ENCODE measurements at places on chromosomes 1 and 21. TPM values are rescaled to one million over a fixed set of nuclear protein-coding genes. Genes with fewer than 3 reads are reported as not detected.

SUSD4 gene
- total RNA-seq = 17.7 TPM

BARHL2 gene
- not detected for total RNA-seq

THEM5 gene
- total RNA-seq = not detected

IKBKE gene
- total RNA-seq = 3.2 TPM

GRCh38 chr1:1687846-1688245, 4.7 kb downstream of the SLC35E2B start:
- no peak overlapping the region for H3K4me3 ChIP-seq
- H3K27me3 ChIP-seq = no peaks in the 10 kb centered on the region
- no peak for DNase-seq
- H3K4me1 ChIP-seq = no peaks in the 10 kb centered on the region

DNA sequence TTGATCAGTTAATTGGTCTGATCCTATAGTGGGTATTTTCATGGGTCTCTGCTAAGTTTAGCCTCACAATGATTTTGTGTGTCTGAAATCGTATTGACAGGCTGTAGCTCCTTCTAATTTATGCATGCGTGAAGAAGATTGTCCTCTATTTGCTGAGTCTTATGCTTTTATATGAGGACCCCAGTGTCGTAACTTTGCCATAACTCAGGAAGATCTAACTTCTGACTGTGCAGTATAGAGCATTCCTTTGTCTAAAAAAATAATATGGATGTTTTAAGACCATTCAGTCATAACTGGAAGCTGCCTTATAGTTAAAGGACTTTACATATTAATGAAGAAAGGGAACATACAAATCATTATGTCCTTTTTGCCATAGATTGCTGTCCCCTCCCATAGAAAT, 73.3 kb downstream of the CAMTA1 start:
- no peak overlapping the region for H3K27ac ChIP-seq
- H3K27me3 ChIP-seq = no peaks in the 10 kb centered on the region
- no peak for DNase-seq
- no peak overlapping the region for H3K4me3 ChIP-seq

- H3K36me3 ChIP-seq = no peaks in the 10 kb centered on the region
- no peak for DNase-seq
- no peaks in the 10 kb centered on the region for H3K4me1 ChIP-seq
- no peak overlapping the region for H3K4me3 ChIP-seq
These were observed 6.2 kb downstream of the DNMT3L start for GRCh38 chr21:44255511-44255981.

- H3K36me3 ChIP-seq = no peaks in the 10 kb centered on the region
- H3K27ac ChIP-seq = no peak overlapping the region
- no peak overlapping the region for H3K4me3 ChIP-seq
- DNase-seq = no peak
- peaks cover 4% of the 10 kb centered on the region for H3K4me1 ChIP-seq
These were observed 44.1 kb upstream of the ZBTB18 start for GRCh38 chr1:244006961-244007360.

- H3K4me3 ChIP-seq = no peak overlapping the region
- no peaks in the 10 kb centered on the region for H3K36me3 ChIP-seq
- DNase-seq = no peak
- H3K27me3 ChIP-seq = peaks cover 6% of the 10 kb centered on the region
- H3K27ac ChIP-seq = no peak overlapping the region
These were observed 99.0 kb upstream of the SOD1 start for GRCh38 chr21:31560479-31560878.

DNA sequence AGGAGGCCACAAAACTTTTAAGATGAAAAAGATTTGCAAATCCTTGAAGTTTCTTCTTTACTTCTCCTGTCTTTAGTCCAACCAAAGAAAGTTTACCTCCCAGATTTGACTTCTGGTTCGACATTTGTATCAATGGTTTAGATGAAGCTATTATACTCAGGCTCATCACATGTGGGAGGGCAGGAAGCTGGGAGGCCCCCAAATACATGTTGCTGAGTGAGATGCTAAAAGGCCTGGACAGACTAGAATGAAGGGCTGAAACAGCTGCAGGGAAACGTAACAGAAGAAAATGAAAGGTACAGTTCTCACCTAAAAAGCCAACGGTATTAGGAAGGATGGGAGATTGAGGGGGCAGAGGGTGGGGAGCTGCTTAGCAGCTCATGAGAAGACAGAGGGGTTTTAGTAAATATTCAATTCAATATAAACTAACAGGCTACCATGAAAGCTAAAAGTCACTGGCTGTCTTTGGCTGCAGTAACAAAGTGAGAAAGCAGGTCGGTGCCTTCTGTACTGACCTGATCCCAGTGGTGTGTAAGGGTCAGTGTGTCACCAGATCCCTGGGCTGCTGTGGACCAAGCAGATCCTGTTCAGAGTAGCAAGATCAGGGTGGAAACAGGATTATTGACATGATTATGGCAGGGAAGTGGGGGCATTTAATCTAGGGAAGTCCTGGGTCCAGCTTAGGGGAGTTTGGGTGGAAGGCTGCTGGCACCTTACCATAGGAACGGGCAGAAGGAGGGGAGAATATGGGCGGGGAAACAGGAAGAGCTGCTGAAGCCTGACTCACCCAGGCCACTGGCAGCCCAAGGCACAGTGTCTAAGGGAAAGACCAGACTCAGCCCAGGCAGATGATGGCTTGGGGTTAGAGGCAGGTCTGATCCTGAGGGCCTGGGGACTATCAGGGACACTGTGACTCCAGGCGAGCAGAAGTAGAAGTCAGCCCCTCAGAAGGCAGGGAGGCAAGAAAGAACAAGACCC, 60.4 kb downstream of the KCNN3 start:
- DNase-seq = no peak
- peak overlapping the region; percentile 38 for H3K27ac ChIP-seq
- H3K36me3 ChIP-seq = no peaks in the 10 kb centered on the region

DNA sequence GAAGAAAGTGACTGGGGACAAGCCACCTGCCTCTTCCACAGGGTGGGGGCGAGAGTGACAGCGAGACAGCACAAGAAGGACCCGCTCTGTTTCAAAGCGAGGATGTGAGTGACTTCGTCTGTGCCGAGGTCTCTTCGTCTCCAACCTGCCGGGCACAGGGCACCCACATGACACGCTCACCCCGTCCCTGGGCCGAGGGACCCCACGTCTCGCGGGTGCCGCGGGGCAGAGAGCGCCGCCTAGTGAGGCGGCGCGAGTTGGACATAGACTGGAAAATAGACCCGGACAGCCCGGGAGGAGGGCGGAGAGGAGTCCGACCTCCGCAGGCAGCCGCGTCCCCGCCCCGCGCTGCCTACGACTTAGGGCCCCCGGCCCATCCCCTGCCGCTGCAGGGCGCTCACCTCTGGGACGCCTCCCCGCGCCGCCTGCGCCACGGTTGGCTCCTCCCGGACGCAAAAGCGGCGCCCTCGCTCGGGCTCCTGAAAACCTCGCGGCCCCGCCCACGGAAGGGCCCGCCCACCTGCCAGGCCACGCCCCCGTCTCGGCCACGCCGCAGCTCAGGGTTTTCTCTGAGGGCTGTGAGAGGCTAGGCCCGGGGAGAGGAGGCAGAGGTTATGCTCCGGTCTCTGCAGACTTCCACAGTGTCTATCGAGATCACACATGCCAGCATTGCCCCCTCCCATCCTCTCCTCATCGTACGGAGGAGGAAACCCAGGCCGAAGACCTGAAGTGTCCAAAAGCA, at the start of gene TLR5:
TSS of gene TLR5 (minus strand) at position 454 of the 742 bp plus-strand sequence. CDS start 30,217 bp downstream, outside the sequence.
- H3K27me3 ChIP-seq = no peaks in the 10 kb centered on the region
- H3K27ac ChIP-seq = peak within 1 kb of the TSS; percentile 61
- peak within 1 kb of the TSS; percentile 67 for H3K4me3 ChIP-seq
- H3K4me1 ChIP-seq = peaks cover 21% of the 10 kb centered on the region
- peak; percentile 84 for DNase-seq
- no peaks in the 10 kb centered on the region for H3K36me3 ChIP-seq

DNA sequence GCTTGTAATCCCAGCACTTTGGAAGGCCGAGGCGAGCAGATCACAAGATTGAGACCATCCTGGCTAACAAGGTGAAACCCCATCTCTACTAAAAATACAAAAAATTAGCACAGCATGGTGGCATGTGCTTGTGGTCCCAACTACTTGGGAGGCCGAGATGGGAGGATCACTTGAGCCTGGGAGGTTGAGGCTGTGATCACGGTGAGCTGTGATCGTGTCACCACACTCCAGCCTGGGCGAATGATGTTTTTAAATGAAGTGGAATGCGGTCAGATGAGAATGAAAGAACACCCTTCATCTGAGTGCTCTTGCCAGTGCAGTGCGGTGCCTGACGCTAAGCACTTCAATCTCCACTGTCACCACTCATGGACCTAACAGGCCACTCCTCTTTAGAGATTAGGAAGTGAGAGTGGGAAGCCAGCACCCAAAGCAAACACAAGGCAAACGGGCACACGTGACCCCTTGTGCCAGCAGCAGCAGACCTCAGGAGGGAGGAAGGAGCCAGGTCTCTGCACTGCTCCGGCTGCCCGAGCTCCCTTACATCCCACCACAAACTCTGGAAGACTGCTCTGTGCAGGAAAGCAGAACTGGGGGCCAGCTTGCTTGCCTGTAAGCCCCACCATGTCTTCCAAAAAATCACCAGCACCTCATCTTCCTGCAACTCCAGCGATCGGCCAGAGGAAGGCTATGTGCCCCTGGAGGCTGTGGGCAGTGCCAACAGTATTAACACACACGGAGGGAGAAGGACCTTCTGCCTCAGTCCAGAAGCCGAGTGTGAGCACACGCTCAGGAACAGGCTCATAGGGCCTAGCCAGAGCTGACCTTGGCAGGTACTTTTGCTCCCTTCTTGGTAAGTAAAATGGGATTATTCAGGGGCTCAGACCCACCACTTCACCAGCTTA, 9.7 kb downstream of the CTNNBIP1 start:
- H3K27ac ChIP-seq = peak overlapping the region; percentile 94
- H3K27me3 ChIP-seq = no peaks in the 10 kb centered on the region
- H3K4me3 ChIP-seq = peak overlapping the region; percentile 34
- DNase-seq = peak; percentile 83

GRCh38 chr1:99745684-99746083, 20.8 kb downstream of the FRRS1 start:
- H3K27me3 ChIP-seq = no peaks in the 10 kb centered on the region
- no peak for DNase-seq
- no peak overlapping the region for H3K4me3 ChIP-seq
- no peaks in the 10 kb centered on the region for H3K4me1 ChIP-seq
- peaks cover 13% of the 10 kb centered on the region for H3K36me3 ChIP-seq

DNA sequence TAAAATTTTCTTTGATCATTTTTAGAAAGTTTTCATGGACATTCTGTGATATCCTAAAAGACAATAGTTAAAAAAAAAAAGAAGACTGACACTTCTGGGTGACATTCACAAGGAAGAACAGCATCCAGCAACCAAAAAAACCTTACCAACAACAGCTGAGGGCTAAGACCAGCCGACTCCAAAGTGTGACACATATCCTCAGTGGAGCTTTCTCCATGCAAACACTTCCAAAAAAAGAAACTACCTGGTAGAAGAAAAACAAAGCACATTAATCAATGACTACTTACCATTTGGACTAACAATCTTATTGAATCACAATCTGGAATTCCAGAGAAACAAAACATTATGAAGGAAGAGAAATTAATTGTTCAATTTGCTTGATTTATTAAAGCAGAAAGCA, 88.2 kb downstream of the IARS2 start:
- no peaks in the 10 kb centered on the region for H3K4me1 ChIP-seq
- peaks cover 21% of the 10 kb centered on the region for H3K36me3 ChIP-seq
- no peak overlapping the region for H3K27ac ChIP-seq
- DNase-seq = no peak

DNA sequence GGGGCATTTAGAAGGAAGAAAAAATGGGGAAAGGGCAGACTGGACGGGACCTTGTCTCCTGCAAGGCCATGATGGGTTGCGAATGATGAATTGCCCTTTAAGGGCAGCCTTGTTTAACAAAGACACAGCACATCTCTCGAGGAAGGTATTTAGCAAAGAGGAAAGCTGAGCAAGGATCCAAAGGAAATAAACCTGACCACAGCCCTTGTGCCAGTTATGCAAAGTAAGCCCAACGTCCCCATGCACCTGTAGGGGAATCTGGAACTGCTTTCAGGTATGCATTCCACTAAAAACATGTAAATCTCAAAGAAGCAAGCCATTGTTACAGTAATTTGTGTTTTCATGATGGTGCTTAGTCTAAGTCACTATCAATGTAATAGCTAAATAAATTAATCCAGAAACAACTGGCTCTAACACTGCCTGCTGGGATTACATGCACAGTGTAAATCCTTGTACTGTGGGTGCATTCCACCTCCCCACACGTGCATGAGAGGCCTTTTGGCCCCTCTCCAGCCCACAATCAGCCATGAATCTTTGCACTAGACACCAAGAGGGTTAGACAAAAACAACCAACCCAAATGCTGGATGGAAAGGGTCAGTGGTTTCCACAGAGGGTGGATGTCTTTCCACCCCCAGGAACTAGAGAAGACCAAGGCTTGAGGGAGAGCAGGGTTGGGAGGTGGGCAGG, 228.8 kb upstream of the KAZN start:
- H3K36me3 ChIP-seq = no peaks in the 10 kb centered on the region
- no peak overlapping the region for H3K4me3 ChIP-seq
- H3K27ac ChIP-seq = no peak overlapping the region
- no peaks in the 10 kb centered on the region for H3K27me3 ChIP-seq
- H3K4me1 ChIP-seq = peaks cover 11% of the 10 kb centered on the region
- no peak for DNase-seq

GRCh38 chr1:145707183-145707867, at the start of gene PDZK1:
TSS of gene PDZK1 (minus strand) at chr1:145707368. CDS start at chr1:145688021, 19,347 bp downstream.
- no peaks in the 10 kb centered on the region for H3K27me3 ChIP-seq
- H3K4me3 ChIP-seq = no peak within 1 kb of the TSS
- no peaks in the 10 kb centered on the region for H3K4me1 ChIP-seq
- no peak for DNase-seq
- no peaks in the 10 kb centered on the region for H3K36me3 ChIP-seq

- no peaks in the 10 kb centered on the region for H3K27me3 ChIP-seq
- H3K4me1 ChIP-seq = peaks cover 6% of the 10 kb centered on the region
- no peak overlapping the region for H3K4me3 ChIP-seq
These were observed 7.8 kb upstream of the KIF14 start for GRCh38 chr1:200628223-200628881.

All from right atrium auricular region (tissue), 2 donors.